Right renal cortex interstitium (tissue), 3 donors: ENCODE measurements at places on chromosomes 13 and 19. TPM values are rescaled to one million over a fixed set of nuclear protein-coding genes. Genes with fewer than 3 reads are reported as not detected.

ERFL gene
- 0.06 TPM for polyA plus RNA-seq

CEACAM4 gene
- not detected for polyA plus RNA-seq

DNA sequence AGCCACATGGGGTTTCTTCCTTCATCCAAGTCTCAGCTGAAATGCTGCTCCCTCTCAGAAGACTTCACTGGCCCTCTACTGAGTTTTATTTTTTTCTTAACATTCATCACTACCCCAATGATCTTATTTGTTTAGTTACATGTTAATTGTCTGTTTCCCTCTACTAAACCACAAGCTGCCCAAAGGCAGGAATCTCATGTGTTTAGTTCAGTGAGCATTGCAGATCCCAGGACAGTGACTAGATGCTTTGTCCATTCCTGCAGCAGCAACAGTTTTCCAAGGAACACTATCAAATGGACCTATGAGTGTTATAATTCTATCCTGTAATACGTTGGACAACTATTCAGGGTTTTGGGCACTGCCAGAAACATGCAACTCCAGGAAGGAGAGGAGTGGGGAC lies 93.1 kb downstream of the RNASEH2B start:
- DNase-seq, result no peak

DNA sequence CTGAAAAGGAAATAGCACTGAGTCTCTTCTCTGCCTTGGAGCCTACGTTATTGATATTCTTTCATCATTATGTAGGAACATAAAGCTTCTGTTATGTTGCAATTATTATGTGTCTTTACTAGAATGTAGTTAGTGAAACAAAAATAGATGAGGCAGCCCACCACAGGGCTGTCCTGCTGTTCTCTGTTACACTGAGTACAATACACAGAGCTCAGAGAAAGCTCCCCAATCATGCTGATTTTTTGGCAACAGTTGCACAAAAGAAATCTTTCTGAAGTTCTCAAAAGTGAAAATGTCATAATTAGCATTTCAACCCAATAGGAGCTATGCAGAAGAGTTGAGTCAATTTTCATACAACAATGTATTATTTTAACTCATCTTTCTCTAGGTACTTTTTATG lies 119.5 kb downstream of the EFNB2 start:
- DNase-seq, result no peak

- no peak for DNase-seq
These were observed 53.2 kb downstream of the GPALPP1 start for GRCh38 chr13:45042539-45042938.

DNA sequence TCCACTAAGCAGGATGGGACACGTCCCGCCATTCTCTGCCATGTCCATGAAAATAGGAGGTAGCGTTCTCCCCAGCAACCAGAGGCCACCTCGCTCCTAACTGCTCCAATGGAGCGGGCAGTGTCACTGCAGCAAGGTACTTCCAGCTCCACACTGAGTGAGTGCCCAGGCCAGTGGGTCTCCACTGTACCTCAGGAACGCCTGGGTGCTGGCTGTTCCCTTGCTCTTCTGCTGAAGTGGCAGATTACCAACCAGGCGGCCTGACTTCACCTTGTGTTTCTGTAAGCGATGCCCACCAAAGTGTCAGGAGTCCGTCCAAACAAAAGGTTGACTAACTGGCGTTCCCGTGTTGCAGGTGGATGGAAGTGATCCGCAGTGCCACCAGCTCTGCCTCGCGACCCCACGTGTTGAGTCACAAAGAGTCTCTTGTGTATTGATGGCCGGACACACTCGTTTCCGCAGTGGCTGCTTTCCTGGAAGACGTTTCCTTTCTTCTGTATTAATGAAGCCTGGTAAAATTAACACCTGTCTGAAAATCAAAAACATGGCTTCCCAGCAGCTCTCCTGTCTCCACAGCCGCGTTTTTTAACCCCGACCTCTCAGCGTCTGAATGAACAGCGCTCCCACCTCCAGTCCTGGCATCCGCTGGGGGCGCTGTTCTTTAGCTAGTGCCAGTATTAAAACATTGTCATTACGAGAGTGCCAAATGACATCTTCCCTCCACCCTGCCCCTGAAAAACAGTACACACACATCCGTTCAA lies 128.8 kb downstream of the STK24 start:
- DNase-seq, result no peak

DNA sequence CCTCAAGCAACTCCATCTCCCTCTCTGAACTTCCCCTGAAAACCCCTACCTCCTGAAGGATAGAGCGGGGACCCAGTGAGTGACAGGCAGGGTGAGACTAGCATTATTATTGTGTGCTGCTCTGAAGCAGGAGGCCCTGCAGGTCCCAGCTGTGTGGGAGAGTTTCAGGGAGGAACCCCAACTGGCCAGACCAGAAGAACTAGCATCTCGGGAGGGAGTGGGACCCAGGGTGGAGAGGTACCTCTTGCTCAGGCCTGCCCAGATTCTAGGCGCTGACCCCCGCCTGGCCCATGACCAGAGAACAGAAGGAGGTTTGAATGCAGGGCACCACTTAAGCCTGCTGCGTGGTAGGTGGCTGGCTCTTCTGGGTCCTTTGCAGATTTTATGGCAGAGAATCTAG lies 5.7 kb upstream of the LYPD3 start:
- DNase-seq, result no peak

OR4F17 gene
- not detected for polyA plus RNA-seq

ZNRF4 gene
- polyA plus RNA-seq, result not detected
